ENCODE measurements at places on chromosomes 7 and 10. TPM values are rescaled to one million over a fixed set of nuclear protein-coding genes. Genes with fewer than 3 reads are reported as not detected.

C10orf53 gene
- total RNA-seq: not detected

MNX1 gene
- total RNA-seq: not detected

CFTR gene
- not detected for total RNA-seq

PANK1 gene
- total RNA-seq: 3.2 TPM

- H3K27me3 ChIP-seq: no peaks in the 10 kb centered on the region
- H3K27ac ChIP-seq: no peak overlapping the region
- no peak overlapping the region for H3K4me3 ChIP-seq
- DNase-seq: no peak
Observed at GRCh38 chr7:101882595-101883564, 65.5 kb downstream of the CUX1 start.

GRCh38 chr10:71372882-71373495 is 23.7 kb upstream of the CDH23 start:
- H3K27me3 ChIP-seq: peaks cover 2% of the 10 kb centered on the region
- H3K27ac ChIP-seq: no peak overlapping the region
- H3K4me1 ChIP-seq: peaks cover 4% of the 10 kb centered on the region
- no peak overlapping the region for H3K4me3 ChIP-seq

- peak; percentile 24 for DNase-seq
- H3K4me3 ChIP-seq: peak overlapping the region; percentile 98
- H3K27me3 ChIP-seq: peaks cover 6% of the 10 kb centered on the region
Observed at GRCh38 chr7:94003446-94004023, 620 bp downstream of the BET1 start.

- no peaks in the 10 kb centered on the region for H3K27me3 ChIP-seq
- H3K4me1 ChIP-seq: peaks cover 12% of the 10 kb centered on the region
- DNase-seq: no peak
- H3K36me3 ChIP-seq: peaks cover 6% of the 10 kb centered on the region
- H3K27ac ChIP-seq: peak overlapping the region; percentile 31
Observed at GRCh38 chr7:102813191-102814024, 64.6 kb downstream of the FAM185A start.

DNA sequence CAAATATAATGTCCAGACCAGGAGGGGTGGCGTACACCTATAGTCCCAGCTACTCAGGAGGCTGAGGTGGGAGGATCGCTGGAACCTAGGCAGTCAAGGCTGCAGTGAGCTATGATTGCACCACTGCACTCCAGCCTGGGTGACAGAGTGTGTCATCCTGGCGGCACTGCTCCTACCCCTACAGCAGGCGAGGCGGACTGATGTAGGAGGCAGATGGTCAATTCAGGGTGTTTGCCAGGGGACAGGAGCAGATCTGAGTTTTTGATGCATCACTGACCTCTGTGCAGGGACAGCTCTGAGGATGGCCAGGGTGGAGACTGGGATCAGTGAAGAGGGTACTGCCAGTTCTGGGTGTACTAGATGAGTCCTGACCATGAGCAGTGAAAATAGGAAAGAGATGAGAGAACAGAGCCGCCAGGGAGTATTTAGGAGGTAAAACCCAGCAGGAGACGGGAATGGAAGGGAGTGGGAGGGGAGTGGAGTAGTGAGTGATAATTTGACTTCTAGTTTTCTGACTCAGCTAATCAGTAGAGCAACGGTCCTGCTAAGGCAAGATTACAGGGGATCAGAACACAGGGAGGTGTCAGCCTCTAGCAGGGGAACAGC is 75.3 kb downstream of the HIP1 start:
- peaks cover 2% of the 10 kb centered on the region for H3K4me1 ChIP-seq
- no peaks in the 10 kb centered on the region for H3K36me3 ChIP-seq
- H3K27ac ChIP-seq: no peak overlapping the region
- no peaks in the 10 kb centered on the region for H3K27me3 ChIP-seq

DNA sequence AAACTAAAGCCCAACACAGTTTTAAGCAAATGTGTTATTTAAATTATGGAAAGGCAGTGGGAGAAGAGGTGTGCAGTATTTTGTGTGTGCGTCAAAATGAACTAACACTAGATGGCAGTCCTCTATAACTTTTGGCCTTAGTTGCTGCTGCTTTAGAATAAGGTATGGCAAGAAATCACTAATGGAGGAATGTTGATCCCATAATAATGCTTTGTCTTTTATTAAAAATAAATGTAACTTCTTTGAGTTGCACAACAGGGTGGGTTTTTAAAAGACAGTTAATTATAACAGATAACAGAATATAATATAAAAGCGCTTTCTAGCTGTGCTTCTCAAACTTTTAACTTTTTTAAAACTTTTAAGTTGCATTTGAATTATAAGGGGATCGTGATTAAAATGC is 56.4 kb downstream of the BBS9 start:
- H3K4me1 ChIP-seq: peaks cover 5% of the 10 kb centered on the region
- H3K27me3 ChIP-seq: no peaks in the 10 kb centered on the region
- H3K36me3 ChIP-seq: peaks cover 5% of the 10 kb centered on the region
- no peak overlapping the region for H3K27ac ChIP-seq
- no peak overlapping the region for H3K4me3 ChIP-seq

- peaks cover 2% of the 10 kb centered on the region for H3K4me1 ChIP-seq
- H3K27ac ChIP-seq: no peak overlapping the region
- H3K4me3 ChIP-seq: no peak overlapping the region
- H3K27me3 ChIP-seq: no peaks in the 10 kb centered on the region
- H3K36me3 ChIP-seq: no peaks in the 10 kb centered on the region
- no peak for DNase-seq
Observed at GRCh38 chr7:80335511-80336231, 176.2 kb downstream of the GNAT3 start.

DNA sequence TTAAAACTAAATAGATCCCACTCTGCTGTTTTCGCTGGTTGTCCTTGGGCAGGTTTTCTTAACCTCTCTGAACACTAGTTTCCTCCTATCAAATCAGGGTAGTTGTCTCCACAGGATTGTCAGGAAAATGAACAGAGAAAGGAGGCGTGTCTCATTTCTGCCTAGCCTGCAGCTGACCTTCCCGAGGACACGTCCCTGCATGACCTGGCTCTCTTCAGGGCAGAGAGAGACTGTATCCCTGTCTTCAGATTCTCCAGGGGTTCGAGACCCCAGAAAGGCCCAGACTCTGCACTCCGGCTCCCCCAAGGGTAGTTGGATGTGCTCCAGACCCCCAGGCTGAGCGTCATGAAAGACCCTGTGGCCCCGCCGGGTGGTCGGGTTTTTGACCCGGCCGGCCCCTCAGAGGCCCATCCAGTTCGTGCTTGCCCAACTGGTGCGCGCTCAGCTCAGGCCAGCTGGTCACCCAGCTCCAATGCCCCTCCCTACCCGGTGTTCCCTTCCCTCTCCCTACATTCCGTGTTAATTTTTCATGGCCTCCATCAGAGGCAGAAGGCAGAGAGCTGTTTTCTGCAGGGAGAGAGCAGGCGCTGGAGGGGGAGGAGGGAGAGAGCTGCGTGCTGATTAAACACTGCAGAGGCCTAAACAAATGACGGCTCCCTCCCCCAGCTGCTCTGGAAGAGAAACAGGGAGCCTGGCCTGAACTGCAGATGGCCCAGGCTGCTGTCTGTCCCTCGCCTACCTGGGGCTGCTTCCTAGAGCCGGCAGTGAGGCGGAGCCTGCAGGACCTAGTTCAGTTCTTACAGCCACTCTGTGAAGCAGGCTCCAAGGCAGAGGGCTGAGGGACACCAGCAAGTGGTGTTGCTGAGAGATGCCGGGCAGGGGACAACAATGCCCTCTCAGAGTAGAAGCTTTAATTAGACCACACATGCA is 86.2 kb upstream of the PPIF start:
- H3K4me1 ChIP-seq: peaks cover 7% of the 10 kb centered on the region
- peaks cover 2% of the 10 kb centered on the region for H3K36me3 ChIP-seq
- H3K27ac ChIP-seq: no peak overlapping the region

- H3K4me3 ChIP-seq: no peak overlapping the region
- H3K27me3 ChIP-seq: no peaks in the 10 kb centered on the region
- no peak for DNase-seq
- H3K36me3 ChIP-seq: peaks cover 6% of the 10 kb centered on the region
- H3K4me1 ChIP-seq: no peaks in the 10 kb centered on the region
Observed at GRCh38 chr7:45955286-45955685, 34.2 kb upstream of the IGFBP3 start.

GRCh38 chr10:78664929-78665553 is 403.7 kb upstream of the ZMIZ1 start:
- peak; percentile 32 for DNase-seq
- peaks cover 38% of the 10 kb centered on the region for H3K27me3 ChIP-seq
- no peak overlapping the region for H3K27ac ChIP-seq
- H3K4me3 ChIP-seq: no peak overlapping the region

Data from activated CD4-positive, alpha-beta T cell treated with anti-CD3 and anti-CD28 coated beads for 36 hours (primary cell).